ENCODE measurements at places on chromosomes 6 and 20.

DNA sequence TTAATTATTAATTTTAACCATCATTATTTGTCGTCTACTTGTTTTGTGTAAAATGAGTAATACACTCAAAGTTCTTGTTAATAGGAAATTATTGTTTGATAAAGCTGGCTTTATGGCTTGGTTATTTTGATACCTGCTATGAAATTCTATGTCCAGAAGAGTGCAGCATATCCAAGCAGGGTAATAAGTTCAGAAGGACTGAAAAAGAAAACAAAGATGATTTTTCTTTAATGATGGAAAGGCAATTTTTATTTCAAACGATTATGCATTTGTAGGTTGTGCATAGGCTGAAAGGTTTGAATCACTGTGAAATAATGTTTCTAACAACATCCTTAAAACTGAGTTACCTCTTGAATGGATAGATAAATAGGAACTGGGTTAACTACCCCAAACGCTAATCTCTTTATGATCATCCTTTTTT lies 1.4 kb upstream of the MAN1A1 start:
- DNase-seq: no peak

DNA sequence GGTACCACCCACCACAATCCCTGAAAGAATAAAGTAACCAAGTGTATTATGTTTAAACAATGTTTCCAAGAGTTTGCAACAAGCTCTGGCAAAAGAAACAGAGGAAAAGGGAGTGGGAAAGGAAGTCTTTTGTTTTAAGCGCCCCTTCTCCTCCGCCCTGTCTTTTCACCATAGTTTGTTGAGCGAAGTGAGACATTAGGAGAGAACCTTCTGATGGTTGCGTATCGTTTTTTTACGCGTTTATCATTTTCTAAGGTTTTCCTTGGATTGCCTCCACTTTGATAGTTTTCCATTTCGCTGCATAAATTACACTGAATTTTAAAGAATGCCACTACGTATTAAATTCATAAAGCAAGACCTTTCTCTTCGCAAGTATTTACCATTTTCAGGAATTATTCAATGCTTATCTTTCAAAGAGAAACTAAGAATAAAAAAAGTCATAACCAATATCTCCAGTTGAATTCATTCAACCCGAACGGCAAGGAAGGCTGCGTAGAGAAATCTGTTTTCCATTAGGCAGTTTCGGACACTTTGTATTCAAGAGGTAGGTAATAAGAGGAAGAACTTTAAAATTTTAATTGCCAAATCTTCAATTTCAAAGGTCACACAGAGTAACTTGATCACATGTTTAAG lies 920 bp upstream of the EPHA7 start:
- DNase-seq: no peak

- DNase-seq: peak; percentile 18
Measured at GRCh38 chr6:139531148-139532115, 157.0 kb upstream of the CITED2 start.

DNA sequence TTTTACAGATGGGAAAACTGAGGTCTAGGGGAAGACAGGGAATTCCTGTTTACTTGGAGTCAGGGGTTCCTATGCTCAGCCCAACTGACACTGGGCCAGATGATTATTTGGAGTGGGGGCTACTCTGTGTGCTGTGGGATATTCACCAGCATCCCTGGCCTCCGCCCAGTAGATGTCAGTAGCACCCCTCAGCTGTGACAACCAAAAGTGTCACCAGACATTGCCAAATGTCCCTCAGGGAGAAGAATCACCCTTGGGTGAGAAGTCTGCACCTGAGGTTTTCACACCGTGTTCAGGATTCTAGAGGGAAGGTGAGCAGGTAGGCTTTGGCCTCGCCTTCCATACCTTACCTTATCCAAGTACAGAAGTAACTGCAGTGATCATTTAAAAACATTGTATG lies 27.6 kb downstream of the CDH26 start:
- DNase-seq: no peak

- no peak for DNase-seq
Measured at GRCh38 chr20:47993035-47993755, 207.9 kb upstream of the SULF2 start.

- no peak for DNase-seq
Measured at GRCh38 chr20:60125513-60125912, 167.3 kb downstream of the CDH26 start.
